Stimulated activated CD4-positive, alpha-beta T cell treated with anti-CD3 and anti-CD28 coated beads, TNF-alpha, amount 100 ng/mL, for 24 hours (primary cell): ENCODE measurements at places on chromosomes 4 and X.

- no peak for DNase-seq
These were observed 1003.5 kb upstream of the LCORL start for GRCh38 chr4:19025031-19025430.

DNA sequence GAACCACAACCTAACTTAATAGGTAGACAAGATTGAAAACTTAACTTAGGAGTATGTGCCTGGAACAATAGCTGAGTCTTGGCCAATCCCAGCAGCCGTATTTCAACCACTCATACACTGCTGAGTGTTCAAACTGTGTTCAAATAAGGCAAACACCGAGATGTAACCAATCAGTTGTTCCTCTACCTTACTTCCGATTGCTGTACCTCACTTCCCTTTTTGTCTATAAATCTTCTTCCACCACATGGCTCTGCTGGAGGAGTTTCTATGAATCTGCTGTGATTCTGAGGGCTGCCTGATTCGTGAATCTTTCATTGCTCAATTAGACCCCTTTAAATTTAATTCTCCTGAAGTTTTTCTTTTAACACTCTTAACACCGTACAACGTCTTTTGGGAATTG, 108.0 kb downstream of the ANAPC4 start:
- DNase-seq: no peak

DNA sequence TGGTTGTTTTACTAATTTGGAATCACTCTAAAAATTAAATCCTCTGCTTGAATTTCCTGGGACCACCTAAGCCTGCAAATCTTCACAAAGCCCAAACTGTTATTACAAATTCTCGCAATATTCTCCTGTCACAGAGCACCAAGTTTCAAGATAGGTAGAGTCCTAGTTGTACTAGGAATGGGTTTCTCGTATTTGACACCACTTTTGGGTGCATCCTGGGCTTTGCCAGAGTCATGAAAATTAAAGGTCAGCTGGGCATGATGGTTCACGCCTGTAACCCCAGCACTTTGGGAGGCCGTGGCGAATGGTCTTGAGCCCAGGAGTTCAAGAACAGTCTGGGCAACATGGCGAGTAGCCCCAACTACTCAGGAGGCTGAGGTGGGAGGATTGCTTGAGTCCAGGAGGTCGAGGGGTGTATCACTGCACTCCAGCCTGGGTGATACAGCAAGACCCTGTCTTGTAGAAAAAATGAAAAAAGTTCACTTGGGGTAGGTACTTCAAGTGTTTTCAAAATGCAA, 30.6 kb upstream of the MANBA start:
- DNase-seq: no peak

DNA sequence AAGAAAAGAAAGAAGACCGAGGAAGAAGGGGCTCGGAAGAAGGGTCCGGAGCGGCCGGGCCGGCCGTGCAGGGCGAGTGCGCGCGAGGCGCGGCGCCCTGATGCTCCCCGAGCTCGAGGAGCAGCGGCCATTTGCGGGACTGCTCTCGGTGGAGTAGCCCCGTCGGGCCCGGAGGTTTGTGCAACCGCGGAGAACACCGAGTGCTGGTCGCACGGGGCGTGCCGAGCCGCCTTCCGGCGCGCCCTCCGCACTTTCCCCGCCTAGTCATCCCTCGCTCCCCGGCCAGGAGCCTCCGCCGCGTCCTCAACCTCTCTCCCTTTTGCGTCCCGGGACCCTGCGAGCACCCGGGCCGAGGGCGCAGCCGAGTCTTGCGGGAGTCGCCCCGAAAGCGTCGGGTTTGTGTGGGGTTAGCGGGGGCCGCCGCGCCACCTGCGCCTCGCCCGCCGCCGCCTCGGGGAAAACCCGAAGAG, 127.4 kb downstream of the LAS1L start:
- DNase-seq: no peak

- no peak for DNase-seq
These were observed 155.3 kb downstream of the COL25A1 start for GRCh38 chr4:109147135-109147534.

DNA sequence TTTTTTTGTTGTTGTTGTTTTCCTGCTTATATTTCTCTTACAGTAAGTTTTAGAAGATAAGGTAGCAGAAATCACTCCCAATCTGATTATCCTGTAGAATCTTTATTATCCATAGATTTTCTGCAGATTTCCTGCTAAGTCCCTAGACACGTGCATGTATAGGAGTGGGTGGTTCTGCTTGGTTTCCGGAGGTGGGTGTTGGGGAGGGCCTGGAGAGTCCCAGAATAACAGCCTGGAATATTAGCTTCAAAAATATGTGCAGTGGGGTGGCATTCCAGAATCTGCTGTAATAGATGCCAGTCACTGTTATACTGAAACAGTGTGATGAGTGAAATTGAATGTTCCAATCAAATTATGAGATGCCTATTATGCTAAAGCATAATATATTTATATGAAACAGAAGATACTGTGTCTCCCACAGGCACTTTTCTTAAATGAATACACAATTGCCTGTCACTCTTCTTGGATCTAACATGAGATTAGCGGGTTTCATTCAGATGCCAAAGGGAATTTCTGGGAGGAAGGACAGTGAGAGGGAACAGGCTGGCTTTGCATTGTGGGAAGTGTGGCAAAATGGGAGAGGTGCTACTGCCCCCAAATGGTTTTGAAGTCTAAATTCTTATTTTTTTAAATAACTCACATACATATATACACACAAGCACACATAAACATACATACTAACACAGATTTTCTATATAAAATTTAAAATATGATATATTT, 37.6 kb downstream of the C4orf50 start:
- DNase-seq: no peak
